ENCODE measurements at places on chromosomes 5 and 9.

- no peak for DNase-seq
Measured at GRCh38 chr5:171521679-171522078, 102.2 kb downstream of the FGF18 start.

DNA sequence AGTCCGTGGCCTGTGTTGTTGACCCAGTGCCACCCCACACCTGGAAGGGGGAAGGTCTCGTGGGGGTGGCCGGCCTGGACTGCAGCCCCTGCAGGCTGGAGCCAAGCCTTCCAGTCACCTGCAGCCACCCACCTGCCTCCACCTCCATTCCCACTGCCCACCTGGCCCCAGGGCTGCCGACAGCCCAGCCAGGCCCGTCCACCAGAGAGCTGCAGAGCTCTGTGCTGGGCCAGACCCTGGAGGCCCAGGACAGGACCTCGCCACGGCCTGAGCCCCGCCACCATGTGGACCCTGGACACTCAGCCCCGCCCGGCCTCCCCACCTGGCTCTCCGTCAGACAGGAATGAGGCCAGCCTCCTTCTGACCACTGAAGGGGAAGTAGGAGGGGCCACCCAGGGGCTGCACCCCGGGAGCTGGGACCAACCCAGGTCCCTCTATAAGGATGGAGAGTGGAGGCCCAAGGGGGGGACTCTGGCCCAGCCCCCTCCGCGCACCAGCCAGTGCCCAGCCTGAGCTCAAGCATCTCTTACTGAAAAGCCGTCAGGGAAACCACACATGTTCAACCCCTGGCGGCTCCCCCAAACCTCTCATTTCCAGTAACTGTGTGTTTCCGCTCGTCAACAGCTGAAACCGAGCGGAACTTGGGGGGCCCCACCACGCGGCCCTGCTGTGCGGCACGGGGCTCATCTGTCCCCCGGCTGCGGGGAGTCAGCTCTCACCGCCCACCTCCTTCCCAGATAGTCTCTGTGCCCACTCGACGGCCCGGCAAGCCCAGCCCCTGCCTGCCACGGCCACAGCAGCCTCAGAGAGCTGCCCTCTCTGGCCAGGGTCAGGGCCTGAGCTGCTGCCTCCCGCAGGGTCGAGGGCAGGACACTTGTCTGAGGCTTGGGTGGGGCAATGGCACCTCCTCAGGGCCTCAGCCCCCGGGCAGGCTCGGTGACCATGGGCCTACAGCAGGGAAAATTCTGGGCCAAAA lies 12.8 kb downstream of the NOTCH1 start:
- peak; percentile 57 for DNase-seq

GRCh38 chr9:38727497-38728001 lies 7.6 kb upstream of the FAM240B start:
- no peak for DNase-seq

GRCh38 chr9:75639971-75640610 lies 250.4 kb upstream of the PCSK5 start:
- DNase-seq: no peak

DNA sequence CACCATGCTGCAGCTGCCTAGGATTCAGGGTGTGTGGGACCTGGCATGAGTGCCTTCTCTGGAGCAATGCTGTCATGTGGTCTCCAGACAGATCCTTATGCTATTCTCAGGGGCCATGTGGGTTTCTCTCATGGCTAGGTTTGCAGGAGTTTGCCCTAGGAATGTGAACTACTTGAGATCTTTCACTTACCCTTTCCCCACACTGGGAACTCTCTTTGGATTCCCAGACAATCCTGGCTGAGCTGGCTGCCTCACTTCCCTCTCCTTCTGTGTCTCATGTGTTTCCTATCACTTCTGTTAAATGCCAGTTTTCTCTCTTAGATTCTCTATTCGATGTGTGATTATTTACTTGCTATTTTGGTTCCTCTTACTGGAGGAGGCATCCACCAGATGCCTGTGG lies 270.2 kb upstream of the RASA1 start:
- DNase-seq: no peak

DNA sequence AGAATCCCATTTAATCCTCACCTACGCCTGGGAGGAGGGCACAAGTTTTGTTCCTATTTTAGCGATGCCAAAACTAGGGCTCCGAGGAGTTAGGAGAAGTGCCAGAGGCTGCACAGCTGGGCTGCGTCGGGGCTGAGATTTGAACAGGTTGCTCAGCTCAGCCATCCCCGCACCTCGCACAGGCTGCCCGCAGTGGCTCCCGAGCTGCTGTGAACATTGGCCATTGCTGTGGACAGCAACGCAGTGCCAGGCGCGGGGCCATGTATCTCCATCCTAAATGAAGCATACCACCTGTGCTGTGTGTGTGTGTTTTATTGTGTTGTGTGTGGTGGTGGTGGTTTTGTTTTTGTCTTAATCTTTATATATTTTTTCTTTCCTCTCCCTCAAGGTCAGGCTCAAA lies 52.0 kb downstream of the AK8 start:
- DNase-seq: no peak

DNA sequence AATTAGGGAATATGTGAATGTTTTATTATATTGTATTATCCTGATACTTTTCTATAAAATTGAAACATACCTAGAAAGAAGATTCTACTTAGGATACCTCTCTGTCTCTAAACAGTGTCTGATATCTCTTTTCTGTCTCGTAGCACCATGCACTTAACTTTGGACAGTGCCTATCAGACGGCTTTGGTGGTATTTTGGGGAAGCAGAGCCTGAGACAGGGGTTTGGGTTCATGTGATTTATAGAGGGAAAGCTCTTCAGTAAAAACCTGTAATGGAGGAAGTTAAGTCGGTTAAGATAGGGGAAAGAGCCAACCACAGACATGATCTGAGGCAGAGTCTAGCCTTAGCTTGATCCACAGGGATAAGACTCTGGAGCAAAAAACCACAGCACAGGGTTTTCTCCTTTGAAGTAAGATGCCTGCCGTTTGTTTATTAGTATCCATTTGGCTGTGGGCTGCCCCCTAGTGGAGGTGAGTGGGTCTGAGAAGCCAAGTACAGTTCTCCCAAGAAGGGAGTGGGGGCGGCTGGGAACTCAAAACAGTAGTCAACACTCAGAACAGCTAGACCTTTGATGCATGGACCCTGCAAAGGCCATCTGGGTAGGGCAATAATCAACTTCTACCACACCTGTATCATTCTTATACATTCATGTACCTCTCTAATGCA lies 141.2 kb upstream of the ASTN2 start:
- no peak for DNase-seq

GRCh38 chr5:132023258-132024116 lies 12.0 kb upstream of the ACSL6 start:
- DNase-seq: no peak

- no peak for DNase-seq
Measured at GRCh38 chr9:128846680-128847030, 17.1 kb upstream of the SPOUT1 start.

- DNase-seq: no peak
Measured at GRCh38 chr5:31846934-31847333, 208.0 kb downstream of the PDZD2 start.

DNA sequence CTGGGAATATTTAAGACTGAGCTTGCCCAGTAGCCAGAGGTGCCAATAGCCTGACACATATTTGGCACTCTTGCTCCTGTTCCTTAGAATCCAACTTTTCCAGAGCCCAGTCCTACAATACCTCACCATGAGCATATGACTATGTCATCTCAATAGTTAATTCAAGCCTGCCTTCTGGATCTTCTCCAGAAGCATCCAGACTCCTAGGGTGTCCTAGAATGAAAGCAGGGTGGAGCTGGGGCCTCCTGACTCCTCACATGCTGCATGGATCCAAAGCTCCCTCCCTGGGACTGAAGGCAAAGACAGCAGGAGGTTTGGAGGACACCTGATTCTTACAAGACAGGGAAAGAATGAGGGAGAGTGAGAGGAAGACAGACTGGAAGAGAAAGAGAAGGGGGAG lies 37.9 kb downstream of the SH3TC2 start:
- no peak for DNase-seq

GRCh38 chr5:67190861-67191260 lies 5.7 kb downstream of the CD180 start:
- DNase-seq: no peak

GRCh38 chr5:113748403-113748802 lies 234.9 kb downstream of the YTHDC2 start:
- DNase-seq: no peak

GRCh38 chr5:177431317-177432142 lies 5.1 kb downstream of the GRK6 start:
- DNase-seq: peak; percentile 66

DNA sequence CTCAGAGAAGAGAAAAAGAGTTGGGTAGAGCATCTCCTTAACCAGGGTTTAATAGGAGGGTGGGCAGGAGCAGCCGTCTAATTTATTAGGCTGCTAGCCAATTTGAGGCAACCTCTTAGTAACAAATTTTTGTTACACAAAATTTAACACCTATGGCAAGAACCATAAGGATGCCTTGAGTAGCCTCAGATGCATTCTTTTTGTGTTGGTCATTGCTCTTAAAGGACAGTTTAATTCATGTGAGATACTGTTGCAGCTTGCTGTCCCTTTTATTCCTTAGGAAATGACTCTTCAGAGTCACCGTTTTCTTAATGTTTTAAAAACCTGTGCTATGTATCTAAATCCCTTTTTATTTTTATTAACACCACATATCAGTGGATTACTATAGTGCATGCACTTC lies 255.1 kb downstream of the MAST4 start:
- no peak for DNase-seq

- no peak for DNase-seq
Measured at GRCh38 chr9:34378376-34379060, 1.8 kb upstream of the MYORG start.

All from activated CD8-positive, alpha-beta memory T cell treated with anti-CD3 and anti-CD28 coated beads for 48 hours (primary cell).